AG08395 (cell line): ENCODE measurements at places on chromosomes 4 and X.
A peak's percentile ranks its signal among the peaks of the same experiment; 100 is the strongest.

DNA sequence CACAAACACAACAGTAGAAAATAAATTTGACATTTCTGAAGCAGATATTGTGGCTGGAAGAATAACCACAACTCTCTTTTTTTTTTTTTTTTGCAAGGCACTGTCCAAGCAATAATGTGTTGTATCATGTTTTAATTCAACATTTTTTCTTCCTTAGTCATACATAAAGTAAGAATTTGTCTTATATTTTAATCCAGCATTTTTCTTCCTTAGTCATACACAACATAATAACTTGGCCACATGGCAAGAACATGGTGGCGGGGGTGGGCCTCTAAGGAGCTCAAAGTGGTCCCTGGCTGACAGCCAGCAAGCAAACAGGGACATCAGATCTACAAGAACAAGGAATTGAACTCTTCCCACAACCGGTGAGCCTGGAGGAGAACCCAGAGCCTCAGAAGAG lies 20.2 kb downstream of the FBXW7 start:
- peak; percentile 71 for DNase-seq

- DNase-seq = no peak
These were observed 54.1 kb downstream of the SHROOM3 start for GRCh38 chr4:76488888-76489685.

GRCh38 chrX:133417364-133417763 lies 2.1 kb upstream of the GPC4 start:
- no peak for DNase-seq

DNA sequence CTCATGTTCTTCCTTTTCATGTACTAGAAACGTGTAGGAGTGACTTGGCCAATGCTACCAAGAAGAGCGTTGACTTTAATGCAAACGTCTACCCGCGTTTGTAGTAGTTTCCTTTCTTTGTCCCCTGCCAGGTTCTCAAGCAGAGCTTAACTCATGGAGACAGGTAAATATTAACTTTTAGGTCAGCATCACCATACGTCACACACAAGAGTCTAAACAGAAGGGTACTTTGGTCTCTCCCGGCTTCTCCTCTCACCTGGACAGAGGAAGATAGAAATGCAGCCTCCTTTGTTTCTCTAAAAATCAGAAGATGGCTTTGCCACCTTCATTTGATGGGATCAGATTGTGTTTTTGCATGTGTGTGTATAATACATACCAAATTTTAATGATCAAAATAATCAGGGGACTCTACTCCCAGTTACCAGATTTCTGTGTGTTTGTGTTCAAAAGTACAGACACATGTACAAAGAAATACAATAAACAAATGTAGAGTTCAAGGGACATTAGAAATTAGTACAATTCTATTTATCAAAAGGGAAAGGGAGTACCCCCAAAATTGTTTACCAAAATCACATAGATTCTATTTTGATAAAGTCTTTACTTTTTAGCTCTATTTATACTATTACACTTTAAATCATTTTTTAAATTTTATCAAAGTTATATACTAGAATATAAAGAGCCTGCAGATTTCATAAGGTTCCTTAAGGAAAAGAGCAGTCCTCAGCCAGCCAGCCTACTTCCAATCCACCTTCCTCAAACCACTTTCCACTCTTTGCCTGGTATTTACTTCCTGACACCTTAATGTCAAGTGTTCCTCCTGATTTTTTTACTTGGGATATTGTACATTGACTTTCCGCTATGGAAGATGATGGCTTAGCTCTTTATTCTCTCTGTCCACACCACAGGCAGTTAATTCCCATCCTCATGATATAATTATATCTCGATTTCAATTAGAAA lies 195.5 kb downstream of the RELL1 start:
- DNase-seq = no peak
